ENCODE measurements at places on chromosomes 11 and 22. TPM values are rescaled to one million over a fixed set of nuclear protein-coding genes. Genes with fewer than 3 reads are reported as not detected.

DNA sequence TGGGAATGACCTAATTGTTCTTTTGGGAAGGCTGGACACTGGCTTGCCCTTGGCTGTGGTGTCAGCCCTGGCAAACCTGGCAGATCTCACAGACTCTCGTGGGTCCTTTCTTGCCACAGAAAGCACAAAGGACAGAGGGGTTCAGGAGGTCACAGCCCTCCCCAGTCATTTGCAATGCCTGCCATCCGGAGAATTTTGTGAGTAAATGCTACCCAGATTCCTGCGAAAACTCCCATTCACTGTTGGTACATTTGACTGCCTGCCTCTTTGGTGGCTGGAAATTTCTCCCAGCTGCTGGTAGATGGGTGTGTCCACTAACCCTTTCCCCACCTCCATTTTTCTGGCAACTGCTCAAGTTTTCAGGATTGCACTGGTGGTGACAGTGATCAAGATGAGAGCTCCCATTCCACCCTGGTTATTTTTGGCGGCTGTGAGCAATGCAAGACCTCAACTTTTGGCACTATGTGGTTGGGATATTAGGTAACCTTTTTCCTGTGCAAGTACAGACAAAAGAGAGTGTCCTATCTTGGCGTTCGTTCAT is 155.7 kb downstream of the NAV2 start:
- no peak for DNase-seq

DNA sequence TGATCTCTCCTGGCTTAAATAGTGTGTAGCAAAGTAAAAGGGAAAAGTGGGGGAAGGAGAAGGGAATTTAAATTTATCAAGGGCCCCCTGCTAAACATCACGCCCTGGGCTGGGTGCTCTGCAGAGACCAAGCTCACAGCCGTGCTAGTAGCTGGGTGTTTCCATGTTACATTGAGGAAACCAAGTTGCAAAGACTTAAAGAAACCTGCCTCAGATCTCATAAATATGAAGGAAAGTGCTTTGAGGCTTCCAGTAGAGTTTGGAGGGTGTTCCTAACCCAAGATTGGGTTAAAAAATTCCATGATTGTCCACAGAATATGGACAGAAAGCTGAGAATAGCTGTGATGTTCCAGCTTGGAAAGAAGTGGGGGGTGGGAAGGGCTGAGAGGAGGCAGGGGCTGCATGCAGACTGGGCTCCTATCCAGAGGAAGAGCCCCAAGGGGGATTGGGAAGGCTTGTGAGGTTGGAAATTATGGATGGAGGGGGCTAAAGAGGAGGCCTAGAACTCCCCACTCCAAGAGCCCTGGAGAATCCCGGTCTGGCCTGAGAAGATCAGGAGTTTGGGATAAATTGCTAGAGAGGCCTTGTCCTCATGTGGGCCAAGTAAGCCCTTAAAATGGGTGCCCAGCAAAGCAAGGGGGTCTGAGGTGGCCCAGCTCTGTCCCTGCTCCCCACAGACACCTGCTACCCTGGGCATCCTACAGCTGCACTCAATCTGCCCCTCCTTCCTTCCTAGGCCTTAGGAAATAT is 25.0 kb upstream of the OAF start:
- no peak for DNase-seq

DNA sequence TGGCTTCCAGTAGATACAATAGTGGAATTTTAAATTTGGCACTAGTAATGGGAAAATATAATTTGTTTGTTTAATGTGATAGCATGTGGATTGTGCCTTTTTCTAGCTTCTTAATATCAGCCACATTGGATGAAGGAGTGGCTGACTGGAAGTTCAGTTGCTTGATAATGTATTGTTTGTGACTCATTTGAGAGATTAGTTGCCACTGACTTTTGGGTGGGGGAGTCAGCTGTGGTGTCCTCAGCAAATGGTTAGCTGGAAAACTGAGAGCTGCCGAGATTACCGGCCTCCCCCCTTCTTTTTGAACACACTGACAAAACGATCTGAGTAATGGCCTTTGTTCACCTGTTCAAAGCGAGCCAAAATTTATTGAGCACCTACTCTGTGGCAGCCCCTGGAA is 5.5 kb downstream of the JAM3 start:
- DNase-seq, result no peak

DNA sequence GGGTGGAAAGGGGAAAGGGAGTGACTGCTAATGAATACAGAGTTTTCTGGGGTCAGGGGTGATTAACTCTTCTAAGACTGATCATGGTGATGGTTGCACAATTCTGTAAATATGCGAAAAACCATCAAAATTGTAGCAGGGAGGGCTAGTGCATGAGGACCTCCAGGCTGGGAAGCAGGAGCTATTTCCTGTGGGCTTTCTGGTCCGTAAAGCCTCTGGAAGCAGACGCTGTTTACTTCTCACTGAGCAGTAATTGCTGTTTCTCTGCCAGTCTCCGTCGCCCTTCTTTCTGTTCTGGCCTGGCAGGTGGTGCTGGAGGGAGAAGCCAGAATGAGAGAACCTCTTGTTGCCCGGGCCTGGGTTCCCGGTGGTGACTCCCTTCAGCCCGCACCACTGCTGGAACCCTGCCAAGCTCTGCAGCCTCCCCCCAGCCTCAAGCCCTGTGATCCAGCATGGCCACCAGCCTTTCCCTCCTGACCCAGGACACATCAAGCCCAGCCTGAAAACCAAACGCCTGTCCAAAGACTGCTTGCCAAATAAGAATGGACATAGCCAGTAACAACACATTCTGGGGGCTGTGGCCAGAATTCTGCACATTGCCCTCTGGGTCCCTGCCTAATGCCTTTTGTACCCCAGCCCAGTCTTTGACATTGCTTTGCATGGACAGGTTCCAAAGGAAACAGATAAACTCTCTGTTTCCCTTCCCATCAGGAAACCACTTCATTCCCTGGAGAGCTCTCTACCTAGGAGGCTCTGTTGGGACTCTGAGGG is 201.0 kb upstream of the NAV2 start:
- no peak for DNase-seq

DNA sequence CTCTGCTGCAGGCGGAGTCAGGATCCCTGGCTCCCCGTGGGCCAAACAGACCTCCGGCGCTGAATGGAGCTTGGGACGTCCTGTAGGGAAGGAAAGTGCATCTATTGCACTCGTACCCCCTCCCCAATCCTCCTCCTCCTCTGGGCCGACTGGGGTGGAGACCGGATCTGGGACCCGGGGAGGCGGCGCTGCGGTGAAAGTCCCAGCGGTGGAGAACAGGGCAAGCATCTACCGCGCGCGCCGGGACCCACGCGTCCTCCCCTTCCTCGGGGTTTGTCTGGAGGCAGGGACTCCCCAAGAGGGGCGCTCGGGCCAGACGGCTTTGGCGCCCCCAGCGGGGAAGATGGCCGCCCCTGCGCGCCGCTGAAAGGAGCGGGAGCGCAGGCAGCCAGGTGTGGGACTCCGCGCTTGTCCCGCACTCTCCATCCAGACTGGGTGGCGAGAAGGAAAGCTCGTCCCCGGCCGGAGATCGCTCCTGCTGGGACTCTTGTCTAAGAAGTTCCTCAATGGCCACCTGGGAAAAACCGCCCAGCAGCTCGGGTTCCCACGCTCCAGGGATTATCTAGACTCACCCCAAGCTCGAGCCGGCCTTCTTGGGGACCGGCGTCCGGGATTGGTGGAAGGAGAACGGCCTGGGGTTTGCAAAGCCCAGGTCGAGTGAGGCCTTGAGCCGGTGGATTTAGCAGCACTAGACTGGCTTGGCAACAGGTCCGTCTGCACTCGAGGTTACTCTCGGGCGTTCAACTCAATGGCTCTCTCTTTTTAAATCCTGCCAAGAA is 718 bp downstream of the FADS2 start:
- DNase-seq, result peak; percentile 58

DNA sequence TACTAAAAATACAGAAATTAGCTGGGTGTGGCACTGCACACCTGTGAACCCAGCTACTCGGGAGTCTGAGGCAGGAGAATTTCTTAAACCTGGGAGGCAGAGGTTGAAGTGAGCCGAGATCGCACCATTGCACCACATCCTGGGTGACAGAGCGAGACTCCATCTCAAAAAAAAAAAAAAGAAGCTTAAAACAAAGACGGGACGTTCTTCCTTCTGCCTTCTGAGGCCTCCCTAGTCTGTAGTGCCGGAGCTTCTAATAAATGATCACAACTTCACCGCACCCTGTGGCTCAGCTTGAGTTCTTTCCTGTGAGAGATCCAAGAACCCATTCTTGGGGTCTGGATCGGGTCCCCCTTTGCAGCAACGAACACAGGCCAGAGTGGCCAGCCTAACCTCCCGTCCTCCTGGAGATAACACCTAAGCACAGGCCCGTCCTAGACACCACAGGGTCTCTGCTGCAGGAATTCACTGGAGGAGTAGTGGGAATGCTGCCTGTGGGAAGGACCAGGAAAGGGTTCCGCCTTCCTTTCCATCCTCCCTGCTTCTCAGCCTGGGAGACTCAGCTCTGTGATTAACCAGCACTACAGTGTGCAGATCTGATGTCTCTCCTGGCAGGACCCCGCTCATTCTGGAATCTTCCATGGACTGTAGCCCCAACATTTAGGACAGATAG is 2.2 kb upstream of the APOBEC3H start:
- no peak for DNase-seq

DNA sequence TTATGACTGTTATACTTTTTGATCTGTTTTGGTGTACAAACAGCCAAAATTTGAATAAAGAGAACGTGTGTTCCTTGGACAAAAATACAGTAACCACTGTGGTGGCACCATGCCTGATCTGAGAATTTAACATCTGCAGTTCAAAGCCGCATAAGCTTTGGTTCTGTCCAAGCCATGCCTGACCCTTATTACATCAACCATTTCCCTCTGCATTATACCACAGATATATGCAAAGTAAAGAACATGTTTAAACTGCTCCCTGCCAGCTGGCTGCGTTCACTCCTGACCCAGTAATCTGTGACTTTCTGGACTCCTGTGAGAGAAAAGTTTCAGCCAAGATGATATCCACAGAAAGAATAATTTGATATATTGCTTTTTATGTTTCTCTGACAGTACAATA is 890.5 kb upstream of the ANO3 start:
- no peak for DNase-seq

- no peak for DNase-seq
Measured at GRCh38 chr11:59416613-59417012, 9.6 kb downstream of the OR5A2 start.

DNA sequence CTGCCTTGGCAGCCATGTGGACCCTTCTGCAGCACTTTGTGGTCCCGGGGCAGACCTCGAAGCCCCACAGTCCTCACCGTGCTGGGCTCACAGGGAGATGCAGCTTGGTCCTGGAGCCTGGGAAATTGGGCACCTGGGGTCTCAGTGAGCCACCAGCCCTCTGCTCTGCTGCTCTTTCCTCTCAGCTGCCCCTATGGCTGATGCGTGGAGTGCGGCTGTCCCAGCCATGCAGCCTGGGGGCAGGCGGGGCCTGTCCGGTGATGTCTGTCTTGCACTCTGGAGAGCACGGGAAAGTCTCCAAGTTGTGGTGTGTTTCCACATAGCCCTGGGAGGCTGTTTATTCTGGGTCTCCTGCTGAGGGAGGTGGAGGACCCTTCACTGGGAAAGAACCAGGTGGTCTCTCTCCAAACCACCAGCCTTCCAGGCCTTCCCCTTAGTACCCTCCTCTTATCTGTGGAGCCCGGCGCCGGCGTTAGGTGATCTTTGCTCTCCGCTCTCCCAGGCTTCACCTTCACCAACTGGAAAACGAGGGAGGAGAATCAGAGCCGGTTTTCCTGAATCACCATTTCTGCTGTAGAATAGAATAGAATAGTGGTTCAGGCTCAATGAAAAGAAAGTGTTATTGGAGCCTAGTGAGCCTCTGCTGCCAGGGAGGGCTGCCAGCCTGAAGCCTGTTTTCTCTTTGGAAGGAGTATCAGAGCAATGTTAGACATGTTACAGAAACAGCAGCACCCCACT is 41.2 kb upstream of the GRAMD4 start:
- no peak for DNase-seq

GRCh38 chr11:20457001-20457799 is 69.7 kb downstream of the PRMT3 start:
- DNase-seq, result no peak

DNA sequence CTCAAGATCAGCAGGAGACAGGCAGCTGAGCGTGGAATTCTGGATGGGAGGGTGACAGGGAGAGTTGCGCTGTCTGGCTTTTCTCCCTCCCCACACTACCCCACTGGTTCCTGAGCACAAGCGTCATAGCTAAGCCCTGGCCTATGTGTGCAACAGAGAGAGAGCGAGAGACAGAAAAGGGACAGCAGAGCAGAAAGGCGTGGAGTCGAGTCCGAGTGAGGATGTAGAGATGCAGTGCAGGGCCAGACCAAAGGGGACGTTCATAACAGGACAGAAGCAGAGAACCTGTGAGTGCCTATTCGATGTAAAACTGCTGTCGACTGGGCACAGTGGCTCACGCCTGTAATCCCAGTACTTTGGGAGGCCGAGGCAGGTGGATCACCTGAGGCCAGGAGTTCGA is 94.0 kb upstream of the TMEM45B start:
- no peak for DNase-seq

GRCh38 chr11:82703796-82704195 is 29.9 kb downstream of the FAM181B start:
- no peak for DNase-seq

GRCh38 chr22:24235315-24235714 is 9.6 kb downstream of the GGT5 start:
- no peak for DNase-seq

GRCh38 chr11:68117853-68118470 is 3.2 kb downstream of the CHKA start:
- DNase-seq, result no peak

DNA sequence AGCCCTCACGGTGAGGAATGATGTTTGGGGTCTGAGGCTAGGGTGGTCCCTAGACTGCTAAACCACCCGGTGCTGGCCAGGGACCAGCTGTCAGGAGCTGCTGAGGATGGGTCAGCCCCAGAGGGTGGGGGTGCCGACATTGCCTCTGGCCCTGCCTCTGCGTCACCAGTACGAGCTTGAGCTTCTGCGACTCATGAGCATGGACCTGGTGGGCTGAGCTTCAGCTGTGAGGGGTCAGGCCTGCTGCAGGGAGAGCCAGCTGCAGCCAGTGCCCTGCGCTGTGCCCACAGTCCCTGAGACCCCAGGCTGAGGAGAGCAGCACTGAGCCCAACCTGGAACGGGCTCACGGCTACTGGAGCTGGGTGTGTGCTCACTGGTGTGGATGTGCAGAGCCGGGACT is 7.0 kb downstream of the DERL3 start:
- no peak for DNase-seq

- no peak for DNase-seq
Measured at GRCh38 chr11:63940786-63941185, 2.0 kb downstream of the NAA40 start.

GRCh38 chr22:19598054-19598855 is 74.0 kb upstream of the CLDN5 start:
- DNase-seq, result no peak

Gene PRODH
- total RNA-seq, result 0.45 TPM

Gene OMP
- not detected for total RNA-seq

Gene TAF10
- 166 TPM for total RNA-seq

Gene PAFAH1B2
- total RNA-seq, result 63.4 TPM

Gene OR4A16
- total RNA-seq, result not detected

Gene VWCE
- total RNA-seq, result 19.6 TPM

Gene MOV10L1
- not detected for total RNA-seq

Gene PHLDB1
- 5.1 TPM for total RNA-seq

Gene IGSF9B
- 119 TPM for total RNA-seq

Gene C11orf42
- not detected for total RNA-seq

All from activated naive CD4-positive, alpha-beta T cell treated with anti-CD3 and anti-CD28 coated beads, Interleukin-2, amount 50 U/mL, for 72 hours (primary cell).